NCI-H510A (cell line): ENCODE measurements at places on chromosomes 13 and 19.

DNA sequence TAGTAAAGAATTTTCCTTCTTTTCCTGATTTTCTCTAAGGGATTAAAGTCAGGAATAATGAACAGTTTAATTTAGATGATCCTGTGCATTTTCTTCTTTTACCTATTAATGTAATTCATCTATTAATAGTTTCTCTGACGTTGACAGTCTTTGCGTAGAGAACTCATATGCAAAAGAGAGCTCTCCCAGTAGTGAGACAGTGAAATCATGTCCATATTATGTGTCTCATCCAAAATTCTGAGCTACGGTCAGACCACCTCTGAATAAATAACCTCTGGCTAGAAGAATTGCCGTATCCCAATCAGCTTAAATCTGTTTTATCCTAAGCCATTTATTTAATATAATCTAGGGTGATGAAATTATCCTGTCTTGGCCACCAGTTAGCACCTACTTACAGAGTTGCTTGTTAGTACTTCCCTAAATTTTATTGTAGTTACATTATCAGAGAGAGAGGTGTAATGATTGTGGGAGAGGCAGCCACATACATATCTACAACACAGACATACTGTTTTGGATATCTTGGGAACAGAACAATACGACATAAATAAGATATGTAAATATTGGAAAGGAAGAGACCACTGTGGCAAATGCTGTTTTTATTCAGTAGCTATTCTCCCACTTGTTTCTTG lies 30.7 kb downstream of the PDS5B start:
- no peak for DNase-seq

- DNase-seq, result no peak
These were observed 4.0 kb downstream of the MAG start for GRCh38 chr19:35295792-35296462.

- no peak for DNase-seq
These were observed 6.3 kb downstream of the MYADM start for GRCh38 chr19:53873773-53874605.

DNA sequence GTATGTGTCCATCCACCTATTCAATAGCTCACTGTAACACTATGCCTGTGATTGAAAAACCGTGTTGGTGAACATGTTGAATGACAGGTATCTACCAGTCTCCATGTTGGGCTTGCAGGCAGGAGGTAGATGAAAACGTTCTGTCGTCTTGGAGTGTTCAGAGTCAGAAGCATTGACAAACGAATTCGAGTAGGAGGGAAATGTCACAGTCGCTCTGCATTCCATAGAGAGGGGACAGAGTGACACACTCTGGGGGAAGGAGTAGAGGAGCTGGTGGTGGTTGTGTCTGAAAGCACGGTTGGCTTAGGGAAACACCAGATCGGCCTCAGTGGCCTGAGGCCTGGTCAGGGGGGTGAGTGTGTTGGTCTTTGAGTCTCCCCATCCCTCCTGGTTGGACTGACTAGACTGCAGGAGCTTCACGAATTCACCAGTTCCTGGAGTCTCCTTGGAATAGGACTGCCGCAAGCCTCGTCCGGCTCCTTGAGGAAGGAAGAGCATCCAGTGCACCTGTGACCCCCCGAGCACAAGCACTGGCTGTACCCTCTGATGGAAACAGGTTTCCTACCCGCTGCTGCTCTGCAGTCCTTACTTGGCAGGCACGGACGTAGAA lies 105.0 kb upstream of the C1QTNF9B start:
- DNase-seq, result no peak

- no peak for DNase-seq
These were observed 59.4 kb upstream of the WASF3 start for GRCh38 chr13:26497968-26498511.

DNA sequence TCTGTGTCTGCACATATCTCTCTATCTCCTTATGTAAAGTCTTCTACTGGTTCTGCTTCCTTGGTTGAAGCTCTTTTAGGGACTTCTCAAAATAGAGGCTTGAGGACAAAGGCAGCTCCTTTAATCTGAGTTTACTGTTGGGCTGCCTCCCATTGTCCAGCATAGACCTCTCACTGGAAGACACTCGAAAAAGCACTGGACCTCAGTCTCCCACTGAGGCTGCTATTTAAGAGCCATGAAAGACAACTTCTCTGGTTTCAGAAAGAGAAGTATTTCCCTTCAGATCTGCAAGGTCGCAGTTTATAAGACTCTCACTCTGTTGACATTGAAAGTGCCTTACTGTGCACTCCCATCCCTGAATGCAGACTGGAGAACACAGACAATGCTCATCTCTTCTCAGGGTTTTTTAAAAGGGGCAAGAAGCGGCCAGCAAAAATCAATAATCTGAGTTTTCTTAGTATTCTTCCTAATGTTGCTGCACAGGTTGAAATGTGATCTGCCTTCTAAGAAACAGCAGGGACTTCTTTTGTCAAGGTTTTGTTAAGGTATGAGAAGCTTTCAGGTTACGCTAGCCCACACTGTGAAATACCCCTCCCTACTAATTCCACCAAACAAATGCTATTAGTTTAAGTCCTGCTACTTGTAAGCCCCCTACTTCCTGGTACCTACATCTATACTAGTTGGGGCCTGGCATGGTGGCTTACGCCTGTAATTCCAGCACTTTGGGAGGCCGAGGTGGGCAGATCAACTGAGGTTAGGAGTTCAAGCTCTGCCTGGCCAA lies 450.0 kb upstream of the SLC10A2 start:
- DNase-seq, result no peak

GRCh38 chr13:37868691-37869505 lies 674 bp downstream of the TRPC4 start:
- no peak for DNase-seq

DNA sequence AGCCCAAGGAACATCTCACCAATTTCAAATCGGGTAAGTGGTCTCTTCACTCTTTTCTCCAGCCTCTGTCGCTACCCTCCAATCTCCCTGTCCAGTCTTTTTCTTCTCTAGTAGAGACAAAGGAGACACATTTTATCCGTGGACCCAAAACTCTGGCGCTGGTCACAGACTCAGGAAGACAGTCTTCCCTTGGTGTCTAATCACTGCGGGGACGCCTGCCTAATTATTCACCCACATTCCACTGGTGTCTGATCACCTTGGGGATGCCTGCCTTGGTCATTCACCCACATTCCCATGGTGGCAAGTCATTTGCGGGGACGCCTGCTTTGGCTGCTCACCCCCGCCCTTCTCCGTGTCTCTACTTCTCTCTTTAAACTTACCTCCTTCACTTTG lies 13.8 kb upstream of the OR10H1 start:
- no peak for DNase-seq

DNA sequence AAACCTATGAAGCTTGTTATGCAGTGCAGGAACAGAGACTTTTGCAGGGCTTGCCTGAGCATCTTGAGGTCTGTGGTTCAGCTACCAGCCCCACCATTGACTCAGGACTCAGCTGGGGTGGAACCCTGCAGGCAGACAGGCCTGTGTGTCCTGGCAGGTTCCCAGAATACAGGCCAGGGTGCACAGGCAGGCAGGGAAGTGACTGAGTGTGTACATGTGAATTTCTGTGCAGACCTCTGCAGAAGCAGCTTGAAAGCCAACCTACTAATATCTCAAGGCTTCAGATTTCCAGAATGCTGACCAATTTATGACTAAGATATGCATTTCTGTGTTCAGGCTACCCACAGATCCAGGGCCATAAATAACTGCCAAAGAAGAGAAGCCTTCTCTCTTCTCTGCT lies 254.4 kb downstream of the DLEU7 start:
- no peak for DNase-seq

DNA sequence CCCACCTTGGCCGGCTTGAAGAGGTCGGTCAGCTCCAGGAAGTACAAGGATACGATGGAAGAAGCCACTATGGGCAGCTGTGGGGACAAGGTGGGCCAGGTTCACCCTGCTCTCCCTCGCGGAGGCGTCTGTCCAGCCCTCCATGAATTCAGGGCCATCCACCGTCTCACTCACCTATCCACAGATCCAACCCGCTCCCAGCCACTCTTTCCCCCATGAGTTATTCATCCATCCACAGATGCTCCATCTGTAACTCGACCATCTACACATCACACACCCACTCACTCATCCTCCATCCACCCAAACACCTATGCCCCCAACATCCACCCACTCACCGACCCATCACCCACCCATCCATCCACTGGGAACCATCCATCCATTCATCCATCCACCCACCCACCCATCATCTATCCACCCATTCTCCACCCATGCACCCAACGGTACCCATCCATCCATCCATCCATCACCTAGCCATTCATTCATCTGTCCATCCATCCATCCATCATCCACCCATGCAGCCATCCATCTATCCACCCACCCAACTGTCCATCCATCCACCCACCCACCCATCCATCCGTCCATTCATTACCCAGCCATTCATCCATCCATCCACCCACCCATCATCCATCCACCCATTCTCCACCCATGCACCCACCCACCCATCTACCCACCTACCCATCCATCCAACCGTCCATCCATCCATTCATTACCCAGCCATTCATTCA lies 5.8 kb downstream of the PLPPR3 start:
- DNase-seq, result no peak

DNA sequence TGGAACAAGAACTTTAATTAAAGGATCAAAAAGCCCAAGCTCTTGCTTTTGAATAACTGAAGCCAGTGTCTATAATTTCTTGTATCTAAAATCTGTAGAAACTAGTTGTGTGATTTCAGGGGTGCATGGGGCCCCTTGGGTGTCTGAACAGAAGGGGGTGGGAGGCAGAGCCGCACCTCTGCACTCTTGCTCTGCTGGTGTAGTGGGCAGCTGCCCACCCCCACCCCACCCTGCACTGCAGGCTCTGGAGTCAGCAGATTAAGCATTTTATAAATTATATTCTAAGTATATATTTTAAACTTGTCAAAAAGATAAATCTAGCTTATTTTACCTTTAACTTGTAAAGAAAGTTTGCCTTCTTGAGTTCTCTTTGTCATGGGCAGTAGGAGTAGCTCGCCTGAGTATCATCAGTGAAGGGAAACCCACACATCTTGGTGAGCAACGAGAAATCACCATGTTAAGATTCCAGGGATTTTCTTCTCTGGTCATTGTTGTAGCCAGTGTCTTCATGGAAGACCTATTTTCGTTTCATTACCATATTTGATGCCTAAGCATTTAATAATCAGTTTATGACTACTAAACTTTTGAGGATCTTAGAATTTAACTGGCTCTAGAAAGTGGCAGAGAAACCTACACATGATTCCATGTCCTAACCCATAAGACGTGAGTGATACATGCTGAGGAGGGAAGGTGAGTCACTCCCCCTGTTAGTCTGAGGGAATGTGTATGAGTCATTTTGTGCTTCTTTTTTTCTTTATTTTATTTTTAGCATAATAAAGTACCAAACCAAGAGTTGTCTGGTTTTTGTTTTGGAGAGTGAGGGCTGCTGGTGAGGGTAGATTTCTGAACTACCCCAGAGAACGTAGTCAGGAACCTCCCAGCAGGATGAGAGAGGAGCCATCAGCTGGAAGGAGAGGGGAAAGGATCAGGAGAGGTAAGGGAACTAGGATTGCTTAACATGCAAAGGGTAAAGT lies 7.7 kb downstream of the UBE2L5 start:
- no peak for DNase-seq

DNA sequence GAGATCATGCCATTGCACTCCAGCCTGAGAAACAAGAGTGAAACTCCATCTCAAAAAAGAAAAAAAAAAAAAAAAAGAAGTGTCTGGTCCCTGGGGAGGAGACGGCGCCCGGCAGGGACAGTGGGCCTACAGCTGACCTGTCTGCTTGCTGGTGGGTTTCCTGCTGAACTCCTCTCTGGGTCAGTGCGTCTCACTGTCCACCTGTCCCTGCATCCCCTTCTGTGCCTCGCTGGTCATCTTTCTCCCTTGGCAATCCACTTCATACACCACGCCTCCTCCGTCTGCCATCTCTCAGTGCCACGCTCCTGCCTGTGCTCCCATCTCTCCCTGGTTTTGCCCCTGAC lies 63.4 kb downstream of the ACSBG2 start:
- DNase-seq, result no peak

DNA sequence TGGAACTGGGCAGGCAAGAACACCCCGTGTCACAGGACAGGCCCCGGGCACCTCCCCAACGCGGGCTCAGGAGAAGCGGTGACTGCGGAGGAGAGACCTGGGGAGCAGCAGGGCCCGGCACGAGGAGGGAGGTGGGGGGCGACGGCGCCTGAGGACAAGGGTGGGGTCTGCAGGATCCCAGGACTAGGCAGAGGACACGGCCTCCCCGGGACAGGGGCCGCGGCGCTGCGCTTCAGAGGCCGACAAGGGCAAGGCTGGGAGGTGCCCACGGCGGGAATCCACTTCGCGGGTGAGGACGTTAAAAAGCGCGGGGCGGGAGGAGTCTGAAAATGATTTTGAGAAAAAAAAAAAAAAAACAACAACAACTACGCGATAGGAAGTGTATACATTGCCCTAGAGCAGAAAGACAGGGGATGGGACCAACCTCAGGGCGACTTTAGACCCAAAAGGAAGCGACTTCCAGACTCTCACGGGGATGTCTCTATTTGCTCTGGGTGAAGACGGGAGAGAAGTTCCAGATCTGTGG lies 44.9 kb downstream of the ZNF611 start:
- DNase-seq, result no peak

DNA sequence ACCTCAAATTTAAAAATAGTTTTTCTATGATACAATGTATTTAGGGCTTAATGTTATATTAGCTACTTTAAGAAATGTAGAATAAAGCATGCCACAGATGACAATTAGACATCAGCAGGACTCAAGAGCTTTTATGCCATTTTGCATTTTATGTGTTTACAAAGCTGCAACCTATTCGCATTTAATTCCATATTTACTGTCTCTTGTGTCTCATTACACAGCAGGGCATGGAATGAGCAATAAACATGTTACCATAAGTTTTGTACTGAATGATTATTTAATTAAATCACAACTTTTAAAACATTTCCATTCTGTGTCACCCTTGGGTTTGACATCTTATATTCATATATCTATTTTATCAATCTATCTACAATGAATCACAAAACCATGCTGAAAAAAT lies 1756.9 kb downstream of the PCDH9 start:
- DNase-seq, result no peak

DNA sequence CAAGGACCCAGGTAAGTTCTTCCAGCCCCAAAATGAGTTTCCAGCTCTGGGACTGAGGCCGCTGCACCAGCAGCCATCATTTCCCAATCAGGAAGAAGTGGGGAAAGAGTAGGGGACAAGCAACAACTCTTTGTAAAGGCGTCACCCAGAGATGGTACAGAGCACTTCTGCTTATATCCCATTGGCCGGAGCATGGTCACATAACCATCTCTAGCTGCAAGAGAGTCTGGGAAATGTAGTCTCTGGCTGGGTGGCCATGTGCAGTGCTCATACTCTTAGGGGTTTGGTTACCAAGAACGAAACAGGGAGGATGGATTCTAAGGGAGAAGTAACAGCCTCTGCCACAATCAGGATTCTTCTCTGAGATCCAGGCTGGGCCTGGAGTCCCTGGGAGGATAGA lies 26.3 kb downstream of the CKM start:
- no peak for DNase-seq

- DNase-seq, result no peak
These were observed 2.2 kb upstream of the USPL1 start for GRCh38 chr13:30615481-30615865.

- no peak for DNase-seq
These were observed 2.2 kb downstream of the TRIM28 start for GRCh38 chr19:58546019-58546530.

- DNase-seq, result no peak
These were observed 11.4 kb downstream of the FCHO1 start for GRCh38 chr19:17762505-17763229.

- no peak for DNase-seq
These were observed 7.4 kb downstream of the FZR1 start for GRCh38 chr19:3513229-3514140.

GRCh38 chr19:46299695-46300094 lies 2.9 kb downstream of the HIF3A start:
- DNase-seq, result no peak

GRCh38 chr19:17938092-17938845 lies 5.5 kb downstream of the CCDC124 start:
- DNase-seq, result no peak
